ENCODE measurements at places on chromosomes 3 and 15.

DNA sequence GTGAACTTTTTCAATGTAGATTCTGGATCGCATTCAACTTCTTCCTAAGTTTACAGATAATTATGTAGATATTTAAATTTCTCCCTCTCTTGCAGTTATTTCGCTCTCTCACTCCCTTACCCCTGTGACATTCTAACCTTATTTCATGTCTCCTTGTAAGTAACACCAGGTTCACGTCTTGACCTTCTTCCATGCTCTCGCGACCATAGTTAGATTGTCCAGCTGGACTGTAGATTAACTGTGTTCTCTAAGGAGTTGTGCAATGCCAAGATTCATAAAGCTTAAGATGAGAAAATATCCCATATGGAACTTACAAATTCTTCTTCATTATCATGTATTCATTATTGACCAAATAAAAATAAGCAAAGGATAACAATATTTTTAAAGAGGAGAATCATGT is 430.5 kb downstream of the GABRG3 start:
- DNase-seq, result no peak

GRCh38 chr15:95868970-95869369 is 461.5 kb upstream of the NR2F2 start:
- DNase-seq, result no peak

DNA sequence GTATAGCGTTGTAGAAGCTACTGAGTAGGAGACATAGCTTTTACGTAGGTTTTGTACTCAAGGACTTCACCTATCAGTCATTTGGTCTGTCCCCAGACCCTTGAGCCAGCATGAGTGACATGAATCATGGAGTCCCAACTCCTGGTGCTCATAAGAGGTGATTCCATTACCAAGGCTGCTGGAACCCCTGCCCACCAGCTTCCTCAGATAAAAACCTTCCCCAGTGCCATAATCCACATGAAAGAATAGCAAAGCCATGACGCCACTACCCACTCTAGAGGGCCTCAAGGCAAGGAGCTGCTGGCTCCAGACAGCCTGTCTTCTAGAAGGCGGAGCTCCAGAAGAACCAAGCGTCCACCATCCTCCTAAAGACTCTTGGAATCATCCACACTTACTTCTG is 69.6 kb downstream of the NCEH1 start:
- no peak for DNase-seq

DNA sequence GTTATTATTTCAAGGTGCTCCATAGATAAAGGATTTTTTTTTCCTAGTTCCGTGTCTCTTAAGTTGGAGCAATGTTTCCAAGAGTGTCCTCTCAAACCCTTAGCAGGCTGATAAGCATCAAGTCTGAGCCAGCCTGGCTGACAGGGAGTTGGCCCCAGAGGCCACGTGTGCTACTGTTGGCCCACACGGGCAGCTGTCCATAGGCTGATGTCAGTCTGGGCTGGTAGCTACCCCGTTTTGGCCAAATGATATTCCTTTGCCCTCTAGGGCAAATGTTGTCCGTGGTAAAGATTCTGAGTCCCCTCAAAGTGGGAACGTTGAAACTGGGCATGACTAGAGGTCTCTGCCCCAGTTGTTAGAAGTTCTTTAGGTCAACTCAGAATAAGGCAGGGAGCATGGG is 99.4 kb downstream of the FLNB start:
- no peak for DNase-seq

GRCh38 chr15:65277015-65277414 is 9.7 kb downstream of the PARP16 start:
- DNase-seq, result no peak

- no peak for DNase-seq
Observed at GRCh38 chr15:99430881-99431401, 134.8 kb upstream of the MEF2A start.

DNA sequence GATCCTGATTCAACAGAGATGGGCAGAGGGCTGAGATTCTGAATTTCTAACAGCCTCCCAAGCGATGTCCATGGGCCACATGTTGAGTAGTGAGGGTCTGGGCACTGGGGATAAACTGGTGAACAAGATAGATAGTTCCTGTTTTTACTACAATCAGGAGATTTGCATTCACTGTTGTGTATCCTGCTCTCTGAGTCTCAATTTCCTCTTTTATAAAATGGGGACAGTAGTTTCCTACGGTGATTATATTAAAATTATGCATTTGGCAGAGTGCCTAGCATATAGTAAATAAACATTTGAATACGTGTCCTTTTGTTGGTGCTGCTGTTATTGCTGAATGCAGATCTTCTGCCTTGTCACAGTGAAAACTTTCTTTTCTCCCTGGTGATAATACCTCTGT is 102.5 kb downstream of the MYH15 start:
- DNase-seq, result no peak

GRCh38 chr3:98966434-98966833 is 64.9 kb upstream of the DCBLD2 start:
- DNase-seq, result no peak

GRCh38 chr15:50872832-50873426 is 35.6 kb upstream of the AP4E1 start:
- DNase-seq, result no peak

DNA sequence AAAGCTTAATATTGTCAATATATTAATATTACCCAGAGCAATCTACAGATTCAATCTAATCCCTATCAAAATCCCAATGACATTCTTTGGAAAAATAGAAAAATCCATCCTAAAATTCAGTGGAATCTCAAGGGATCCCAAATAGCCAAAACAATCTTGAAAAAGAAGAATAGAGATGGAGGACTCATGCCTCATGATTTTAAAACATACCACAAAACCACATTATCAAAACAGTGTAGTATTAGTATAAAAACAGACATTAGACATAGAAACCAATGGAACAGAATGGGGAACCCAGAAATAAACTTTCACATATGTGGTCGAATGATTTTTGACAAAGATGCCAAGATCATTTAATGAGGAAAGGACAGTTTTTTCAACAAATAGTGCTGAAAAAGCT is 14.6 kb downstream of the NEK4 start:
- DNase-seq, result no peak

DNA sequence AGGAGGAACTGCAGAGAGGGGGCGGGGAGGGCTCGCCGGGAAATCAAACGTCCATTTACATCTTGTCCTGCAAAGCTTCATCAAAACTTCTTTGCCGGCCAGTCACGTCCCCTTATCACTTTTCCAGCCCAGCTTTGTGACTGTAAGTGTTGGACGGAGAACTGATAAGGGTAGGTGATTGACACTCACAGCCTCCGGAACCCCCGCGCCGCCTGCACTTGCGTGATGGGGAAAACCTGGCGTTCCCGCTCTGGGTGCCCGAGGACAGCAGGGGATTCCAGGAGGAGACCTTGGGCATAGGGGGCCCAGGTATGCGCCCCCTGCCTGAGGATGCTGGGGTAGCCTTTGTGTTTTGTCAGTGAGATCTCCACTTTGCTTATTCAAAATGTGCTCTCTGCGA is 72.8 kb upstream of the ANKRD34C start:
- DNase-seq, result no peak

DNA sequence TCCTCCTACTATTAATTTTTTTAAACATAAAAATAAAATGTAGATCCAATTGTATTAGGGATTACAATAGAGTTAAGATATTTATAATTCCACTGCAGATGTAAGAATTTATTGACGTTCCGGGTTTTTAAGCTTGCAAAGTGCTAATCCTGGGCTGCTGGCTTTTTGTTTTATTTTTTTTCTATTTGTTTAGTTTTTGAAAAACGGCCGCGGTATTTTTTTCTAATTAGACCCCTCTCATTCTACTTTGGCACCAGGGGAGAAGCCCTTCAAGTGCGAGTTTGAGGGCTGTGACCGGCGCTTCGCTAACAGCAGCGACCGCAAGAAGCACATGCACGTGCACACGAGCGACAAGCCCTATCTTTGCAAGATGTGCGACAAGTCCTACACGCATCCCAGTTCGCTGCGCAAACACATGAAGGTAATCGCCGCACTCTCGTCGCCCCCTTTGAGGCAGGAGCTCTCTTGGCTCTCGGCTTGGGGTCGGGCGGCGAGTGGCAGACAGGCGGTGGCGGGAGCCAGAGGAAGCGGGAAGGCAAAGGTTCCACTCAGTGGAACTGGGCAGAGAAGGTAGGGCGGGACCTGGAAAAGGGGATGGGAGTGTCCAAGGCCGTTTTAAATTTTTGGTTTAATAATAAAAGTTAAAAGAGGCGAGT is 3.2 kb downstream of the ZIC1 start:
- DNase-seq, result no peak

- no peak for DNase-seq
Observed at GRCh38 chr15:38733331-38733730, 168.7 kb upstream of the RASGRP1 start.

GRCh38 chr3:144524531-144524930 is 552.9 kb downstream of the DIPK2A start:
- no peak for DNase-seq

DNA sequence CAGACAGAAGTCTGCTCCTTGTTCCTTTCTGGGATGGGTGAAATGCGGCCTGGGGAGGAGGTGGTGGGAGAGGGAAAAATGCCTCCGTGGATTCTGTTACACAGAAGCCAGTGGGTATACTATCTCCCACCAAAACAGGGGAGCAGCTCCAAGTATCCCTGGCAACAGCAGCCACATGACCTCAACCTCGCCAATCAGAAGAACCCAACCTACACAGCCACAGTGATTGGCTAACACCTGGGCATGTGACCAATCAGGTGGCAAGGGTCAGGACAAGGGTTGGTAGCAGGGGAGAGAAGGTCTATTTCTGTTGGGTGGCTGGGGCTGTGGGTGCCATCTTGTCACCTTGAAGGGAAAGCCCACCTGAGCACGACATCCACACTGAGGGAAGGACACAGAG is 9.1 kb upstream of the ACAD9 start:
- DNase-seq, result no peak

GRCh38 chr3:113231827-113232253 is 20.5 kb downstream of the BOC start:
- no peak for DNase-seq

DNA sequence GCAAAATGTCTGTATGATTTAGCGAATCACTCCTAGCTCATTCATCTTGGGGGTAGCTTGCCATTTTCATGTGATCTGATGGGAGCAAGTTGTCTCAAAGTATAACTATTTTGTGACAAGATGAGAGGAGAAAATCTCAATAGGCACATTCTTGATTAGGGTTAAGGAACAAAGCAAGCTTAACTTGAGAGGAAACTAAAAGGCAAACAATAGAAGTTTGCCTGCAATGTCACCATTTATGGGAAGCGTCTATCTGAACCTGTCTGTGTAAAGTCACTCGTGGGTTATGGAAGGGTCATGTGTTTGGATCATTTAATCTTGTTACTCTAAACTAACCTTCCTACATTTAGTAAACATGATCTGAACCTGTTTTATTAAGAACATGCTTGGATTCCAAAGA is 232.5 kb downstream of the CDIN1 start:
- DNase-seq, result no peak

GRCh38 chr3:188255190-188255589 is 101.2 kb downstream of the LPP start:
- DNase-seq, result no peak

DNA sequence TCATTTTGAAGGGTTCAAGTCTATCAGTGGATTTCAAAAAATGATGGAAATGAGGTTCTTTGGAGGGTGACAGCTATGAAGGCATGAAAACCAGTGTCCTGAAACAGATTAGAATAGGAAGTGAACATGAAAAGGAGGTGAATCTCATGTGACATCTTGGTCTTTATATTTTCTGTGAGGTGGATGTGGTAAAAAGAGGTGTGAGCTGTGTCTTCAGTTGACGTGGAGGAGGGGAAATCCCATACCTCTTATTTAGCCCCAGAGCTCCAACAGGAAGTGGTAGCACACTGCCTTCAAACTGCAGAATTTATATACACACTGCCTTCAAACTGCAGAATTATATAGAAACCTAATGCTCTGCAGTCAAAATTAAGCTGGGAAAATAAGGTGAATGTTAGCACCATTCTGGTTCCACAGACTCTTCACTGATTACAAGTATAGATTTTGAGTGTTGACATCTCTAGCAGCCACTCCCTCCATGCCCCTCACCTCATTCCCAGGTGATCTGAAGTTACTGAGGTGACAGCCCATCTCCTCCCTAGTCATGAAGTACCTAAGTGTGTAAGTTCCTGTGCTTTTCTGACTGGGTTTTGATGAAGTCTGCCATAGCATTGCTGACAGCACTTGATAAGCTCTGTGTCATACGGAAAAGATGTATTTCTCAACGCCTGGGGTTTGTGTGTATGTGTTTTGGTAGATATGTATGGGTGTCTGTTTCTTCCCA is 2.7 kb downstream of the RAB8B start:
- no peak for DNase-seq

DNA sequence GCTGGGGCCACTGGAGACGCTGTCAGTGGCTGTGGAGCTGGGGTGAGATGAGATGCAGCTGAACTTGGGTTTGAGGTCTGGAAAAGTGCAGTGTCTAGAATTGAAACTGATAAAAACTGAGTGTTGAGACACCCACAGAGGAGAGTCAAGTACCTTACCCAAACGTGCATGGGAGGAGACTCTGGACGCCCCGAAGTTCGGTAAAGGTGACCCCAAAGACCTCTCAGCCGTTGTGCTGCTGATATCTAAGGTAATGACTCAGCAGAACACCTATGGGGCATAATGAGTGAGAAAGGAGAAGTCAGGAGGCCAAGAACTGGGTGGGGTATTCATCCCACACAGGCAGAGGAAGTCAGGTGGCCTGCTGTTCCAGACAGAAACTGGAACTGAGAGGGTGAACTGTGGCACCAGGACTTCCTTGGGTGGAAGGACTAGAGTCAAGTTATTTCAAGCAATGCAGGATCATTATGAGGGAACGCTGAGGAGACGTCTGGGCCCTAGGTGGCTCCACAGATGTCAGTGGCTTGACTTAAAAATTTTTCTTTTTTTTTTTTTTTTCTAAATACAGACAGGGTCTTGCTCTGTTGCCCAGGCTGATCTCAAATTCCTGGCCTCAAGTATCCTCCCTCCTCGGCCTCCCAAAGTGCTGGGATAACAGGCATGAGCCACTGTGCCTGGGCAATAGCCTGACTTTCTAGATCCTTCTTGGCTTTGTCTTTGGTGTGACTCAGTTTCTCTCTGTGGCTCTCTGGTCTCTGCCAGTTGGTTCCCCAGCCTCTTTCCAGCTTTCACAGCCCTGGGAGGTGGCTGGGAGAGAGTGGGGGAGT is 67.6 kb upstream of the GCNT3 start:
- no peak for DNase-seq

All from neural crest cell (in vitro differentiated cells).